ENCODE measurements at places on chromosomes 4 and X.

DNA sequence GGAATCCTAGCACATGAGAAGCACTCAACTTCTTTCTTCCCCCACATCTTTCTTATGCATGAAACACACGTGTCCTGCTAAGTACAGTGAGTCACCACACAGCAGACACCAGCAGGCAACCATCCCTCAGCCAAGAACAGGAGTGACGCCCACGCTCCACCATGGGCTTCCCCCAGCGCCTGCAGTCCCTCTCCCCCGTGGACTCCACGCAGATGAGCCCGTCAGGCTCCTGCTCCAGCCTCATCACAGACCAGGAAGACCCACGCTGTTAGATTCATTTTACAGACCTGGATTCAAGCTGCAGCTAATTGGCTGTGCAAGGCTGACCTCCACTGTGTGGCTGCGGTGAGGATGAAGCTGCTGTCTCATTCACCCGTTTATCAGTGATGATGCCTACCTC is 16.7 kb downstream of the HMX1 start:
- DNase-seq: no peak

DNA sequence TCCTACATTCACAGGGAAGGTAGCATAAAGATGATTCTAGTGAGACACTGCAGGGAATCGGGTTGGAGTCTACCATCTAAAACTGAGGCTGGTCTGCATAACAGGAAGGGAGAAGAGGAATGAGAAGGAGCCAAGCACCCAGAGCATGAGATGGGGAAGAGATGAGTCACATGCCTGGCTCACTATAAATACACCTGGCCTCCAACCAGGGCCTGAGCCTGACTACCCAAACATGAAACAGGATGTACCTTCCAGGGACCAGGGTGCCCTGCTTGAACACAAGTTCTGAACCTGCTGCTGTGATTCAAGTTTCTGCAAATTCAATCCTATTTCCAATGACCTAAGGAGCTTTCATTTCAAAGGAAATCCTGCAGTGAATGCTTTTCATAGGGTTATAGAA is 24.9 kb downstream of the CD99L2 start:
- no peak for DNase-seq

DNA sequence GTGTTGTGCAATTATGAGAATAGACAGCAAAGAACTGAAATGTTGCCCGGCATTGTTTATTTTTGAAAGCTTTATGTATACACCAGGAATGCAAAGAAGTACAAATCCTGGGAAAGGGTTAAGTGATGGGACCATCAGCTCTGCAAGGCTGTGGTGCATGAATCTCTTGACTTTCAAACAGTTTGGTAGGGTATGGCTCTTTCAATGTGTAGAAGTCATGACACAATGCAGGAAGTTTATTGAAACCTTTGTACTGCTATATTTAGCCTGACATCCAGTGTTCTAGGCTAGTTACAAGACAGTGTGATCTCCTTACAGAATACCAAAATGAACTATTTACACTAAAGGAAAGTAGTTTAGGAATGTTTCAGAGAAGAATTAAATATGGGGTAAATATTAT is 206.8 kb upstream of the HAND2 start:
- no peak for DNase-seq

DNA sequence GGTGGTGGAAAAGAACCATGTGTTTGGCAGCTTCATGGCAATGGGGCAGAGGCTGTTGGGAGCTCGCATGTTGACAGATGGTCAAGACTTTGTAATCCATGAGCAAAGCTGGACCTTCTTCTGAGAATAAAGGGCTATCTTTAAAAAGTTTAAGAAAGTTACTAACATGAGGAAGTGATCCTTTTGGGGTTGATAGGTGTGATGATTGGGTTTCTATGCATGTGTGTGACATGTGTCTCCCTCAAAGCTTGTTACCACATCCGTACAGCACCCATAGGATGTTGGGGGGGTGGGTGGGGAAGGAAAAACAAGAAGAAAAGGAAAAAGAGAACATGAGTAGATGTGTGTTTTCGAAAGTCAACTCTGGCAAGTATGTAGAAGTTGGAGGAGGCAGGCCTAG is 123.0 kb upstream of the TLR3 start:
- no peak for DNase-seq

- DNase-seq: no peak
Observed at GRCh38 chr4:170025523-170026252, 507 bp downstream of the MFAP3L start.

- no peak for DNase-seq
Observed at GRCh38 chrX:68584221-68584620, 63.2 kb upstream of the STARD8 start.

GRCh38 chr4:70768301-70768948 is 46.7 kb downstream of the RUFY3 start:
- DNase-seq: no peak

DNA sequence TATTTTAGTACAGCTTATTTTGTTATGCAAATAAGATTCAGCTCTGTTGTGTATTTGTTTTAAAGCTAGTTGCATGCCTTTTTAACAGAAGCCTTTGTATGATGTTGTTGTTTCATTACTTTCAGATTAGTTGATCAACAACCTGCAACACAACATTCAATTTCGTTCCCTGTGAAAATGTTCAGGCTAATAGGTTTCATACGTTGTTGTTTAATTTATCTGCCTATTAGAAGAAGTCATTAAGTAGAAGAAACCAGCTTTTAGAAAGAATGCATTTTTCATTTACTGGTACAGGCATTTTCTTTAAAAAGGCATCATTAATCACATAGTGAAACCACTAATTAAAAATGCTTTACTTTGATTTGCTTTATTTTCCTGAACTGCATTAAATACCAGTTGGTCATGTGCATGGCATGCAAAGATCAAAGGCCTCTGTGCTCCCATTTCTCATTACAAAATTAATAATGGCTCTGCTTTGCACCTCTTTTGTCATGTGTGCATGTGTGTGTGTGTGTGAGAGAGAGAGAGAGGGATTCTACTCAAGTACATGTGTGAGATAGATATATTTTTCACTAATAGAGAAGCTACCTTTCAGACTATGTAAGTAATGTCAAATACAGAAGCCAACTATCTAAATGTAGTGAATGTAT is 29.2 kb upstream of the CTSO start:
- DNase-seq: no peak

- DNase-seq: no peak
Observed at GRCh38 chrX:10831716-10832502, 211.5 kb upstream of the MID1 start.

- DNase-seq: peak; percentile 3
Observed at GRCh38 chrX:53682885-53683555, 3.5 kb downstream of the HUWE1 start.

- no peak for DNase-seq
Observed at GRCh38 chr4:65241257-65241997, 428.9 kb downstream of the EPHA5 start.
